HepG2 (cell line): ENCODE measurements at places on chromosomes 12 and 14.

GRCh38 chr12:32024884-32025592, 65.8 kb downstream of the RESF1 start:
- H3K36me3 ChIP-seq, result no peaks in the 10 kb centered on the region
- DNase-seq, result peak; percentile 16
- H3K27ac ChIP-seq, result no peak overlapping the region
- H3K27me3 ChIP-seq, result no peaks in the 10 kb centered on the region
- H3K4me1 ChIP-seq, result peaks cover 10% of the 10 kb centered on the region; the same call in 1 of the 2 replicates
- H3K4me3 ChIP-seq, result no peak overlapping the region

DNA sequence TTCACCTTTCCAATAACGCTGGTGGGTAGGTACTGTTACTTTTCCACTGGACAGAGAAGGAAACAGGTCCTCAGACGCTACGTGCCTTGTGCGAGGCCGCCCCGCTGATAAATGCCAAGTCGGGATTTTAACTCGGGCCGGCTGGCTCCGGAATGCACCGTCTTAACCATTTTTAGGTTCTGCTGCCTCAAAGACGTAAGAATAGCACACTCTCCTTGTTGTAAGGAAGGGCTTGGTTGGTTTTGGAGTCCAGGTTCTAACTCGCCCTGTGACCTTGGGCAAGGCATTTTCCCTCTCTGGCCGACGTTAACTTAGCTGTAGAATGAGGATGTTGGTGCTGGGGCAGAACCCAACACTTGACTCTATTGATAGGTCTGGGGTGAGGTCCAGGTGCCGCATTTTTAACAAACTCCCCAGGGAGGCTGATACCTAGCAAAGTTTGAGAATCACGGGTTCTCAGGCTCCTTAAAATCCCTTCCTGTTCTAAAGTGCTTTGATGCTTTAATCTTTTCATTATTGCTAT, 814 bp downstream of the ANKRD13A start:
- H3K4me1 ChIP-seq, result peaks cover 45% of the 10 kb centered on the region
- H3K36me3 ChIP-seq, result no peaks in the 10 kb centered on the region; the same call in 2 of the 3 replicates
- H3K27me3 ChIP-seq, result no peaks in the 10 kb centered on the region
- H3K27ac ChIP-seq, result peak overlapping the region; percentile 99
- H3K4me3 ChIP-seq, result peak overlapping the region; percentile 92
- DNase-seq, result no peak

DNA sequence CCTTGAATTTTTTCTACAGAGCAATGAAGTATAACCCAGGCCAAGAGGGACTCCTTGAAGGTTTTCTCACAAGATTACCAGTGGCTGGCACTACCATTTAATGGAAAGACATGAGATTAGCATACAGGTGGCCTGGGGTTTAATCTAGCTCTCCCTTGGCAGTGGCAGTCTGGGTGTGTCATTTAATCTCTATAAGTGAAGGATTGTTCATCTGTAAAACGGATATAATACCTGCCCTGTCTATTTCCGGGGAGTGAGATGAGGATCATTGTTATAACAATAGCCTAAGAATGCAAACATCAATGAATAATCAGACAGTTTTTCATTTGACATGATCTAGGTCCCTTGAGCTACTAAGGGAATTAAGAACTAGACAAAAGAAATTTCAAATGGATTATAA, 168.7 kb upstream of the CPNE8 start:
- H3K36me3 ChIP-seq, result no peaks in the 10 kb centered on the region
- no peak for DNase-seq
- no peak overlapping the region for H3K4me3 ChIP-seq
- H3K27ac ChIP-seq, result no peak overlapping the region

DNA sequence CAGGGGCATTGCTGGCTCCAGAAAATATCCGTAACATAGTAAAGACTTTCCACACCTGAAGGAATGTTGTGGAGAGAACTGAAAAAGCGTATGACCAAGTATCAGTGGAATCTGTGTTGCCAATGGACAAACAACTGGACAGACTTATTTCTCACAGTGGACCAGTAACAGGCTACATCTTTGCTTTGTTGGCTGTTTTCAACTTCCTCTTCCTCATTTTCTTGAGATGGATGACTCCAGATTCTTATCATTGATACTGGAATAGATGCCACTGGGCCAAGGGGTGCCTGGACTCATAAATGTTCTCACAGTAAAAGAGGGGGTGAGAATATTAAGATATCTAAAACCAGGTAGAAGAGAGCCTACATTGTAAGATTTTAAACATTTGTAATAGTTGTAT, 6.4 kb downstream of the GAS2L3 start:
- no peak overlapping the region for H3K27ac ChIP-seq
- H3K4me3 ChIP-seq, result no peak overlapping the region
- no peak for DNase-seq
- H3K36me3 ChIP-seq, result no peaks in the 10 kb centered on the region

DNA sequence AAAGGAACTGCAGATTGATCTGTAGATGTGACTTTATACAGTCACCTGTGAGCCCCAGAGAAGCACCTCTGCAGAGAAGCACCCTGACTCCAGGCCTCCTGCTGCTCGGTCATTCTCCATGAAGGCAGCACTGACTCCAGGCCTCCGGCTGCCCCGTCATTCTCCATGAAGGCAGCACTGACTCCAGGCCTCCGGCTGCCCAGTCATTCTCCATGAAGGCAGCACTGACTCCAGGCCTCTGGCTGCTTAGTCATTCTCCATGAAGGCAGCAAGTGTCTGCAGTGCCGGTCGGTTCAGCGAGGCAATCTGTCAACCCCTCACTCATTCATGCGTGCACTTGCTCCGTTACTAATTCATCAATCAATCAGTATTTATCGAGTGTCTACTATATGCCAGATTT, 160.3 kb downstream of the PIWIL1 start:
- no peaks in the 10 kb centered on the region for H3K4me1 ChIP-seq
- no peak overlapping the region for H3K4me3 ChIP-seq
- peaks cover 1% of the 10 kb centered on the region; the same call in 1 of the 2 replicates for H3K27me3 ChIP-seq
- DNase-seq, result no peak

- no peak overlapping the region for H3K27ac ChIP-seq
- DNase-seq, result no peak
- H3K4me1 ChIP-seq, result no peaks in the 10 kb centered on the region
- no peak overlapping the region for H3K4me3 ChIP-seq
- no peaks in the 10 kb centered on the region for H3K36me3 ChIP-seq
These were observed 59.3 kb upstream of the FKBP4 start for GRCh38 chr12:2735432-2735831.

- no peaks in the 10 kb centered on the region for H3K27me3 ChIP-seq
- no peaks in the 10 kb centered on the region for H3K4me1 ChIP-seq
- no peak overlapping the region for H3K4me3 ChIP-seq
- DNase-seq, result no peak
These were observed 18.0 kb upstream of the PTPRO start for GRCh38 chr12:15304296-15304695.

GRCh38 chr14:96829791-96830190, 32.6 kb downstream of the VRK1 start:
- no peaks in the 10 kb centered on the region for H3K27me3 ChIP-seq
- no peaks in the 10 kb centered on the region for H3K36me3 ChIP-seq
- H3K27ac ChIP-seq, result no peak overlapping the region
- H3K4me3 ChIP-seq, result no peak overlapping the region
- DNase-seq, result no peak
- no peaks in the 10 kb centered on the region for H3K4me1 ChIP-seq

- DNase-seq, result no peak
- H3K36me3 ChIP-seq, result no peaks in the 10 kb centered on the region
- H3K27me3 ChIP-seq, result no peaks in the 10 kb centered on the region
- H3K27ac ChIP-seq, result no peak overlapping the region
- H3K4me3 ChIP-seq, result no peak overlapping the region
- no peaks in the 10 kb centered on the region for H3K4me1 ChIP-seq
These were observed 14.5 kb downstream of the CYP46A1 start for GRCh38 chr14:99698642-99699041.

DNA sequence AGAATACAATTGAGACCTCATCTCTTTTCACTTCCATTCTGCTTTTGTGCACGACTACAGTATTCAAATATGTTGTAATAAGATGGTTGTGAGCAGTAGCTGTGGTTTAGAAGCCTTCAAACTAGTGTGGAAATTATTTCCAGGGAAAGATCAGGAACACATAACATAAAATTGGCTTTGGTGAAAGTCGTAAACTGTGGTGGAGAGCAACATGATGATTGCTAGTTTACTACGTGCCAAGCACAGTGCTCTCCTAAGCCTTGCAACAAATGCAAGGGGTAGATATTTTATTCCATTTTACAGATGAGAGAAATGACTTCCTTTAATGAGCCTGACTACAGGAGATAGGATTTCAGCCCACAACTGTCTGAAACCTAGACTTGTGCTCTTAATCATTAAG, 172.4 kb upstream of the LMNTD1 start:
- H3K36me3 ChIP-seq, result no peaks in the 10 kb centered on the region
- DNase-seq, result no peak
- no peaks in the 10 kb centered on the region for H3K4me1 ChIP-seq
- H3K27ac ChIP-seq, result no peak overlapping the region

- no peaks in the 10 kb centered on the region for H3K36me3 ChIP-seq
- no peaks in the 10 kb centered on the region for H3K4me1 ChIP-seq
- no peak overlapping the region for H3K27ac ChIP-seq
- no peak overlapping the region for H3K4me3 ChIP-seq
These were observed 202.1 kb downstream of the SEC23A start for GRCh38 chr14:38900887-38901286.

- H3K36me3 ChIP-seq, result no peaks in the 10 kb centered on the region; the same call in 2 of the 3 replicates
- no peak overlapping the region for H3K4me3 ChIP-seq
- no peak for DNase-seq
- peaks cover 23% of the 10 kb centered on the region for H3K4me1 ChIP-seq
These were observed 13.6 kb downstream of the DAAM1 start for GRCh38 chr14:59202031-59202430.

DNA sequence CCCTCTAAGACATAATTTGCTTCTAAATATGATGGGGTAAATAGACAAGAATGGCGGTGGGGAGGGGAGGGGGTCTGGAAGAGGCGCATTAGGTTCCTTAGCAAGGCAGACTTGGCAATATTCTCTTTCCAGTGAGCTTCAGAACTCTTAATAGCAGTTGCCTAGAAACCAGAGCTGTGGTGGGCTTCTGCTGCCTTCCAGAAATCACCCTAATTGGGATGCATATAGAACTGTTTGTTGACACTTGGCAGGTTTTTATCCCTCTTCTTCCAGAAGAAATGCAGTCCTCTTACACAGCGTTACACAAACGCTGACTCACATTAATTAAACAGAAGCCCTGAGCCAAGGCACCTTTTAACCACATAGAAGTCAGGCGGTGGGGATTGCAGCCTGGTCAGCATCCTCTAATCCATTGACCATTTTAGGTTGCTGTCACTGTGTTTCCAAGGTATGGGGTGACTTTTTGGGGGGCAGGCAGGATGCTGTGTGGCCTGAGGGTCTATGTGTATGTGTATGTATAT, 114.1 kb downstream of the CCDC60 start:
- H3K27me3 ChIP-seq, result no peaks in the 10 kb centered on the region; the same call in 1 of the 2 replicates
- no peaks in the 10 kb centered on the region for H3K4me1 ChIP-seq
- no peaks in the 10 kb centered on the region for H3K36me3 ChIP-seq
- DNase-seq, result no peak

GRCh38 chr12:46214668-46215436, 54.0 kb downstream of the SLC38A1 start:
- H3K27ac ChIP-seq, result no peak overlapping the region
- H3K27me3 ChIP-seq, result no peaks in the 10 kb centered on the region
- DNase-seq, result no peak
- H3K36me3 ChIP-seq, result peaks cover 56% of the 10 kb centered on the region

- no peaks in the 10 kb centered on the region for H3K36me3 ChIP-seq
- no peak for DNase-seq
- H3K4me1 ChIP-seq, result no peaks in the 10 kb centered on the region
- no peak overlapping the region for H3K27ac ChIP-seq
- H3K4me3 ChIP-seq, result no peak overlapping the region
These were observed 1035.6 kb upstream of the TMEM132C start for GRCh38 chr12:127231371-127231770.

DNA sequence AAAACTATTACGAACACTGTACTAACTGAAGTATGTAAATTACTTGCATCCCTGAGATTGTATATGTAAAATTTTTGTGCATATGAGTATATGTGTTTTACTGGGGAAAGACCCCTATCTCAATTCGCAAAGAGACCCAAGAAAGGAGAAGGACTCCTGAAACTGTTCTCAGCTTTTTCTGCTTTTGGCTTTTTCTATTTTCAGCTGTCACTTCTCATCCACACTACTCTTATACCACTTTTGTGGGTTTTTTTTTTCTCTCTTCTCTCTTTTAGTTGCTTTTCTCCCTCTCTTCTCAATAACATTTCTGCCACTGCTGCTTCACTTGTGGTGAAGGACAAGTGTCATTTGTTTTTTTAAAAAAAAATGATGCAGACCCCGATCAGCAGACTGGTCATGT, 39.8 kb downstream of the NIN start:
- H3K27me3 ChIP-seq, result no peaks in the 10 kb centered on the region
- no peak overlapping the region for H3K4me3 ChIP-seq
- DNase-seq, result no peak
- H3K4me1 ChIP-seq, result no peaks in the 10 kb centered on the region
- H3K36me3 ChIP-seq, result no peaks in the 10 kb centered on the region

DNA sequence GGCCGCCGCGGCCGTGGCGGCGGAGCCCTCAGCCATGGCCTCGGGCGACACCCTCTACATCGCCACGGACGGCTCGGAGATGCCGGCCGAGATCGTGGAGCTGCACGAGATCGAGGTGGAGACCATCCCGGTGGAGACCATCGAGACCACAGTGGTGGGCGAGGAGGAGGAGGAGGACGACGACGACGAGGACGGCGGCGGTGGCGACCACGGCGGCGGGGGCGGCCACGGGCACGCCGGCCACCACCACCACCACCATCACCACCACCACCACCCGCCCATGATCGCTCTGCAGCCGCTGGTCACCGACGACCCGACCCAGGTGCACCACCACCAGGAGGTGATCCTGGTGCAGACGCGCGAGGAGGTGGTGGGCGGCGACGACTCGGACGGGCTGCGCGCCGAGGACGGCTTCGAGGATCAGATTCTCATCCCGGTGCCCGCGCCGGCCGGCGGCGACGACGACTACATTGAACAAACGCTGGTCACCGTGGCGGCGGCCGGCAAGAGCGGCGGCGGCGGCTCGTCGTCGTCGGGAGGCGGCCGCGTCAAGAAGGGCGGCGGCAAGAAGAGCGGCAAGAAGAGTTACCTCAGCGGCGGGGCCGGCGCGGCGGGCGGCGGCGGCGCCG, 381 bp downstream of the YY1 start:
- no peaks in the 10 kb centered on the region for H3K36me3 ChIP-seq
- H3K4me1 ChIP-seq, result peaks cover 62% of the 10 kb centered on the region
- H3K4me3 ChIP-seq, result peak overlapping the region; percentile 98
- no peak for DNase-seq

- DNase-seq, result no peak
- peaks cover 20% of the 10 kb centered on the region for H3K36me3 ChIP-seq
- H3K4me1 ChIP-seq, result peaks cover 9% of the 10 kb centered on the region
- no peaks in the 10 kb centered on the region for H3K27me3 ChIP-seq
- H3K27ac ChIP-seq, result no peak overlapping the region
- H3K4me3 ChIP-seq, result no peak overlapping the region
These were observed 3.1 kb upstream of the PNMA1 start for GRCh38 chr14:73717266-73717665.
